H4 (cell line): ENCODE measurements at places on chromosomes 7 and 10. TPM values are rescaled to one million over a fixed set of nuclear protein-coding genes. Genes with fewer than 3 reads are reported as not detected.

DNA sequence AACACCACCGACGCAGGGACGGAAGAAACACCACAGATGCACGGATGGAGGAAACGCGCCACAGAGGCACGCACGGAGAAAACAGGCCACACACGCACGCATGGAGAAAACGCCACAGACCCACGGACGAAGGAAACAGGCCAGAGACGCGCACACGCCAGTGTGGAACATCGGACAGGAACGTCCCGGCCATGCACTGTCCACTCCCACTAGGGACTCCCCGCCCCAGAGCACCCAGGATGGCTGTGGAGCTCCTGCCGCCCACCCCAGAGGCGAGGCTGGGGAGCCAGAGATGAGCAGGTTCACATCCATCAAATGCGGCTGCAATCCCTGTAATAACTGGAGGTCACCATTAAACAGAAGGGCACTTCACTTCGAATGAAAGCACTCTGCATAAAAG, 17.3 kb downstream of the DIP2C start:
- DNase-seq = no peak

DNA sequence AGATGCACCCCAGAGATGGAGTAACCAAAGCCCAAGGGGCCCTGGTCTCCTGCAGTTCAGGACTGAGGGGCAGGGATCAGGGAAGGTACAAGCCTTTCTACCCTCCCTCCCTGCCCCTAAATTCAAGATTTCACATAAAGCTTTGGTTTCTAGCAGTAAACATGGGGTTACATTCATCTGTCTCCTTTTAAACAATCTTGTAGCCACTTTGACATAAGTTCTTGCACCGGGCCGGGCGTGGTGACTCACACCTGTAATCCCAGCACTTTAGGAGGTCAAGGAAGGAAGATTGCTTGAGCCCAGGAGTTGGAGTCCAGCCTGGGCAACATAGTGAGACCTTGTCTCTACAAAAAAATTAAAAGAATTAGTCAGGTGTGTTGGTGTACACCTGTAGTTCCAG, 4.0 kb upstream of the ACTR3C start:
- DNase-seq = no peak

DNA sequence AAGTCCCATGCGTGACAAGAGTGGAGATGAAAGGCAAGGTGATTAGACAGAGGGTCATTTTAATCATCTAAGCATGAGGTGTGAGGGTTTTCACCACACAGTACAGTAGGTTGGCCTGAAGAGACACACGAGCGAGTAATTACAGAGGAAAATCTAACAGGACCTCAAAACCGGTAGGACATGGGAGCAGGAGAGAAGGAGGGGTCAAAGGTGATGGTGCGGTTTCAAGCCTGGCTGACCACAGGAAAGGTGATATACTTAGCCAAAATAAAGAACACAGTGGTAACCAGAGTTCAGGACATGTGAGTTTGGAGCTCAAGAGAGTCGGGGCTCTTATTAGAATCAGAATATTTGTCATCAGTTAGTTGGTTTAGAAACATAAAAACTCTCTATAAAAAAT, 20.0 kb downstream of the GLI3 start:
- no peak for DNase-seq

DNA sequence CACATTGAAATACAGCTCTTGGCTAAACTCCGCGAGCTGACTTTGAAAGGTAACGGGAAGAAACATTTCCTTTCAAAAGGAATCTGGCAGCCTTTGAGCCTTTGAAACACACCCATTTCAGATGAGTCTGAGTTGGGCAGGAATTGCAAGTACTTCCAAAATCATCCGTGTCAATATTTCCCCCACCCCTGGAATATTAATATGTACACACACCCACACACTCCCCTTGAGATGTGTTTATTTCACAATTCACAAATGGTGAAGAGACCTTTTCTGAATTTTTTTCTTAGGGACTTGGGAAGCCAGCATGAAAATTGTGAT, 438.7 kb upstream of the NRP1 start:
- DNase-seq = no peak

The PLXDC2 gene
- total RNA-seq = 27.9 and 30.3 TPM in 2 replicates

The BRAF gene
- 6.0 TPM in 2 replicates for total RNA-seq

- no peak for DNase-seq
These were observed 7.5 kb downstream of the CALML3 start for GRCh38 chr10:5532307-5532605.

- DNase-seq = no peak
These were observed 4.8 kb downstream of the IFIT2 start for GRCh38 chr10:89306434-89307268.

GRCh38 chr10:32790483-32790882, 167.5 kb downstream of the ITGB1 start:
- DNase-seq = no peak
